ENCODE measurements at places on chromosomes 6 and 20.

GRCh38 chr6:108914235-108915022, 66.2 kb downstream of the ARMC2 start:
- peak; percentile 72 for DNase-seq

- DNase-seq = no peak
Measured at GRCh38 chr20:35726842-35727711, 15.0 kb downstream of the RBM39 start.

DNA sequence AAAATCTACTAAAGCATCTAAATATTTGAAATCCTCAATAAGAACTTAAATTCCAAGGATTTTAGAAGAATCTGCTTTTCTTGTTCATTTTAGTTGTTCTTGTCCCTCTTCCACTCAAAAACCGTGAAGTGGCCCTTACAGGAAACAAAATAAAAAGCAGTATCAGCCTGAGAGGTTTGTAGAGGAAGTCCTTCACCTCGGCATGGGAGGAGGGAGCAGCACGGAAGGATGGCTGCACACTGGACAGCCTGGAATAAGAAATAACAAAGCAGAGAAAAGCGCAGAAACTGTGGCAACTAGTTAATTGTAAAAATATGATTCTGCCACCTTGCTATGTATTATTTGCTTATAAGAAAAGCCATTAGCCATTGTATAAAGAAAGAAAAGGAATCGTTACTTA, 46.1 kb downstream of the RALGAPA2 start:
- DNase-seq = no peak

GRCh38 chr20:44958276-44958675, 1.9 kb downstream of the TOMM34 start:
- DNase-seq = no peak
